Activated naive CD8-positive, alpha-beta T cell treated with anti-CD3 and anti-CD28 coated beads, Interleukin-2, amount 10 ng/mL, durations not matched to agents 7 days and 5 days (primary cell): ENCODE measurements at places on chromosomes 6 and 20. TPM values are rescaled to one million over a fixed set of nuclear protein-coding genes. Genes with fewer than 3 reads are reported as not detected.

ZBTB46 gene
- total RNA-seq: 0.25 TPM

RNF5 gene
- 44.5 TPM for total RNA-seq

ANKS1A gene
- 8.1 TPM for total RNA-seq

TNXB gene
- total RNA-seq: 9.2 TPM

ARMH2 gene
- total RNA-seq: 2.2 TPM

MYB gene
- 8.4 TPM for total RNA-seq

DOK5 gene
- total RNA-seq: not detected

C20orf144 gene
- 0.39 TPM for total RNA-seq
